ENCODE measurements at places on chromosomes 2 and 18.

GRCh38 chr2:3034856-3035255 is 342.8 kb downstream of the EIPR1 start:
- no peak for DNase-seq

DNA sequence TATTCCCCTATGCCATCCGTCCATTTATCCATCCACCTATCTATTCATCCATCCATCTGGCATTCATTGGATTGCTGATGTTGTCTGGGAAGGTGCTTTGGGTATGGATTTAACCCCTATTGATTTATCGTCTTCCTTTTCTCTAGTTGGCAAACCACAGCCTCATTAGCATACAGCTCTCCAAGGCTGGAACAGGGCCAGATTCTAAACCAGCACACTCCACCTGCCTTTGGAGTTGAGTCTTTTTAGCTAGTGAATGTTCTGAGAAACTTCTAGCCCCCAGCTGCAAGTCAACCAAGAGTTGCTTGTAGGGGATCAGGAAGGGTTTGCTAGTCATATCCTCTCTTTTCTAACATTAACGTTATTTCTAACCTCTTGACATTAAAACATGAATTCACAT is 90.7 kb downstream of the NRP2 start:
- DNase-seq, result no peak

GRCh38 chr2:55901941-55902340 is 21.6 kb downstream of the EFEMP1 start:
- DNase-seq, result no peak

DNA sequence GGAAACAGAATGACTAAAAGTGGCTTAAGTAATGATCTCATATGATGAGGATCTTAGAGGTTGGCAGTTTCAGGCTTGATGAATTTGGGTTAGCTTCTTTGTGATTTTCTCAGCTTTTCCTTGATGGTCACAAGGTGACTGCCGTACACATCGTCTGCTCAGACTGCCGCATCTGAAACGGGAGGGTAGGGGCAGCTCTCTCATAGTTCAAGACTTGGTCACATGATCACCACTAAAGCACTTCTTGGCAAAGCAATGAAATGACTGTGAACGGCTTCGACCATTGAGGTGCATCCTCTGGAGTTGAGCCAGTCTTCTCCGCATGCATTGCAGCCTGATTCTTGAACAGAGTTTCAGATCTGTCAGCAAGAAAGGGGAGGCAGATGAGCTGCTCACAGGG is 43.8 kb downstream of the LPIN1 start:
- DNase-seq, result no peak

GRCh38 chr2:119659601-119660342 is 19.2 kb upstream of the TMEM177 start:
- DNase-seq, result no peak

GRCh38 chr2:49598231-49598630 is 443.9 kb upstream of the FSHR start:
- no peak for DNase-seq

DNA sequence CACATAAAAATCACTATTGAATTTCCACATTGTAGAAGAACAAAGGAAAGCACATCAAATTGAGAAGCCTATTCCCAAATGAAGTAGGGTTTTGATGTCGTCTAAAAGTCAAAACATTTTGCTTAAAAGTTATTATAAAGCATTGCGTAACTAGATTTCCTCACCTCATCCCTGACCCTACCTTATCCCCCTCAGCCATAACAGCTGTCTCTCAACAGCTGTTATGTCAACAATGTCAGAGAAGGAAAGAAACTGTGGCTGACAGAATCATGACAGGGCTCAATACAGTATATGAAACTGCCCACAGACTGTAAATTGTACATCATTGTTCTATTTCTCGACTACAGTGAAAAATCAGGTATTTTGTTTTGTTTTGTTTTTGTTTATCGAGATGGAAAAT is 63.0 kb upstream of the ACVR1C start:
- no peak for DNase-seq

DNA sequence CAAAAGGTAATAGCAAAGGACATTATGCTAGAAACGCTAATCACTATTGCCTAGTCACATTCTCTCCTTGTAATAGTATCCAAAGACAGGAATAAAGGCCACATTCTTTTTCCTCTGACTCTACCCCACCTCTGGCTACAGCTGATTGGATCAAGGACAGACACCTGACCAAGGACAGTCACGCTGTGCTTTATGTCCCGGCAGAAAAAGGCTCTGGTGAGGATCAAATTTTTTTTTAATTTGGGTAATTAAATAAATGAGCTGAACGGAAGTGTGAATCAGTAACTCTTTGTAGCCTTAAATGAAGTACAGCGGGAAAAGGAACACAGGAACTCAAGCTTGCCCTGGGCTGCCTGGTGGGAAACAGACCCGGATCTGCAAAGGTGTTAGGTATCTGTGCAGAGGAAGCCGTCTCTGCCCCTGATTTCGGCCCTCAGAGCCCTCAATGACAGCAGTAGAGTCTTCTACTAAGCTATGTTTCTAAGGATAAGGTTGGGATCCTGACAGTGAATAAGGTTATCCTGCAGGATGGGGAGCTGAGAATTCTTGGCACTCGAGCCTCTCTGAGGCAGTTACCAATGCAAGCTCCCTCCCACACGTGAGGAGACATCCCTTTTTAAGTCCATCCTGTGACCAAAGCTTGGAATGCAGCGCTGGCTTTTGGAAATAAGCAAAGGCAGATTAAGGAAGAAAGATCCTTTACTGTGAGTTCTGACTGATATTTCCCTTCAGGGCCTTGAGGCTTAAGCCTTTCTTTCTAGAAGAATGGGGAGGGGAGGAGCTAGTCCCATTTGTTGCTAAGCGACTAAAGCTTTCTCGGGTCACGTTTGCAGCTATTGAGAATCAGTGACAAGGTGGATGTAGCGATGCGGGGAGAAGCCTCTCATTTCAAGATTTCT is 37.8 kb upstream of the IKZF2 start:
- DNase-seq, result peak; percentile 62

GRCh38 chr2:217928324-217929181 is 74.2 kb downstream of the TNS1 start:
- DNase-seq, result no peak

DNA sequence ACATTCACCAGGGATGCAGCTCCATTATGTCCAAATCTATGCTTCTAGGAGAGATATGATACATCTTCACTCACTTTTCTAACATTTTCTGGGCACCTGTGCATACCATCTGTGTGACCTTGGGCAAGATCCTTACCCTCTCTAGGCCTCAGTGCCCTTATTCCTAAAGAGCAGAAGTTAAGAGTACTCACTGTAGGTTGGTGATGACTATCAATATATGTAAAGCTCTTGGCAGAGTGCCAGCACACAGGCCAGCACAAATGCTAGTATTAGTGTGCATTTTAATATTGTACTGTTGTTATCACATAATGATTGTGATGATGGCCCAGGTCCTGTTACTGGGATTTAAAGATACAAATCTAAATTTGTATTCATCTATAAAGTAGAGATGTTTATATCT is 199.2 kb downstream of the RAD51AP2 start:
- DNase-seq, result no peak

- DNase-seq, result no peak
These were observed 136.7 kb upstream of the CWC22 start for GRCh38 chr2:180143633-180144337.

GRCh38 chr18:36732264-36732663 is 96.5 kb downstream of the TPGS2 start:
- DNase-seq, result no peak

GRCh38 chr2:120179396-120179795 is 43.8 kb downstream of the TMEM185B start:
- no peak for DNase-seq

DNA sequence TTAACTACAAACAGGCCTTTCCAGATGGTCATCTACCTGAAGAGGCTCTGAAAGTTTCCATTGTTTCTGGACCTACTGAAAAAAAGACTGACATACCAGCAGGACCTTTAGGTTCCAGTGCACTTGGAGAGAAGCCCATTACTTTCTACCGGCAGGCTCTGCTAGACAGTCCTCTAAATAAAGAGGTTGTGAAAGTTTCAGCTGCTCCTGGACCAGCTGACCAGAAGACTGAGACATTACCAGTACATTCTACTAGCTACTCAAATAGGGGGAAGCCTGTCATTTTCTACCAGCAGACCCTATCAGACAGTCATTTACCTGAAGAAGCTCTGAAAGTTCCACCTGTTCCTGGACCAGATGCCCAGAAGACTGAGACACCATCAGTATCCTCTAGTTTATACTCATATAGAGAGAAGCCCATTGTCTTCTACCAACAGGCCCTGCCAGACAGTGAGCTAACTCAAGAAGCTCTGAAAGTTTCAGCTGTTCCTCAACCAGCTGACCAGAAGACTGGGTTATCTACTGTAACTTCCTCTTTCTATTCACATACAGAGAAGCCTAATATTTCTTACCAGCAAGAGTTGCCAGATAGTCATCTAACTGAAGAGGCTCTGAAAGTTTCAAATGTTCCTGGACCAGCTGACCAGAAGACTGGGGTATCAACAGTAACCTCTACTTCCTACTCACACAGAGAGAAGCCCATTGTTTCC is 65.8 kb downstream of the ALMS1 start:
- no peak for DNase-seq

GRCh38 chr18:715626-716025 is 3.2 kb upstream of the ENOSF1 start:
- DNase-seq, result peak; percentile 31

GRCh38 chr2:237097911-237098702 is 12.4 kb downstream of the COPS8 start:
- DNase-seq, result peak; percentile 92

GRCh38 chr2:41895334-41895664 is 152.5 kb upstream of the PKDCC start:
- DNase-seq, result no peak

DNA sequence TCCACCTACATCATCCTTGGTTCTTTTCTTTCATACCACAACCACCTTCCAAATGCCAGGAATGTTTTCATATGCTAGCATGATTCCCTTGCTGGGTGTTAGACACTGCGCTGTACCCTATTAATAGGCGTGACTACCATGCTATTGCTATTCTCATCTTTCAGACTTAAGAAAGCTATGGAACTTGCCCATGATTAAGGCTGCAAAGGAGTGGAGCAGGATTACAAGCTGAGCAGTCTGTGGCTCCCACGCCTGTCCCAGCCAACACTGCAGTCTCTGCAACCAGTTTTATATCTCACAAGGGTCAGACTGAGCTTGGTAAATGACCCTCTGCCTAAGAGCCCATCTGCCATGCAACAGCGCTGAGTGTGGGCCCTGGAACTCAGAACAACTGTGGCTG is 285.7 kb upstream of the POU3F3 start:
- no peak for DNase-seq

GRCh38 chr2:193428336-193428818 is 1233.6 kb upstream of the TMEFF2 start:
- DNase-seq, result no peak

- no peak for DNase-seq
These were observed 157.8 kb downstream of the CYRIA start for GRCh38 chr2:16507655-16508489.

- DNase-seq, result no peak
These were observed 36.6 kb downstream of the GPR155 start for GRCh38 chr2:174450021-174450816.

GRCh38 chr2:65476778-65477177 is 44.4 kb upstream of the SPRED2 start:
- no peak for DNase-seq

GRCh38 chr18:12645751-12646203 is 12.1 kb downstream of the SPIRE1 start:
- DNase-seq, result no peak

DNA sequence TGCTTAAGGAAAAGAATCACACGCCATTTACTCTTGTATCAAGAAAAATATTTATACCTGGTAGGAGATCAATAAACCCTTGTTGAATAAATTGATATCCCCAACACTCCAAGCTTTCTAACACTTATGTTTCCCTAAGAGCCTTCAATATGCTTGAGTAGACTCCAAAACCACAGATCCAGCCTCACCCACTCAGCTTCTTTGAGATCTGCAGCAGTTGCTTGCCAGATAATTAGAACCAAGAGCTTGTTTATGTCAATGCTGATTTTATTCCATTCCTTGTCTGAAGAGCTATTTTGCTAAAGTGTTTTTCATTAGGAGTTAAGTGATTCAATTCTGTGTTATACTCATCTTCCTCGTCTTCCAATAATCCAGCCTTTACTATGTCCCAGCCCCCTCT is 26.3 kb upstream of the CRIM1 start:
- DNase-seq, result no peak

DNA sequence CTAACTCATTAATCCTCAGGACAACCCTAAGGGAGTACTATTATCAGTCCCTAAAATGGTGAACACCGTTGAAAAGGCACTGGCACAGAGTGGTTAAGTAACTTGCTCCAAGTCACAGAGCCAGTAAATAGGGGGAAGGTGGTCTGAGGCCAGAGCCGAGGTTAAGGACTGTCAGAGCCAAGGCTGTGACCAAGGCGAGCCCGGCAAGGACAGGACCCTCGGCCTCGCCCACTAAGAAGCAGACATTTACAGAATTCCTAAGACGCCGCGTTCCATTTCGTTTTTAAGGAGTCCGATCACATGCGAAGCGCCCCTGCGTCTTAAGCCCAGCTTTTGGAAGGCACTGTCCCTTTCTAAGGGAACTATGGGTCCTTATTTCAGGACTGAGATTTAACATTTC is 1.1 kb downstream of the PDIA6 start:
- DNase-seq, result no peak

DNA sequence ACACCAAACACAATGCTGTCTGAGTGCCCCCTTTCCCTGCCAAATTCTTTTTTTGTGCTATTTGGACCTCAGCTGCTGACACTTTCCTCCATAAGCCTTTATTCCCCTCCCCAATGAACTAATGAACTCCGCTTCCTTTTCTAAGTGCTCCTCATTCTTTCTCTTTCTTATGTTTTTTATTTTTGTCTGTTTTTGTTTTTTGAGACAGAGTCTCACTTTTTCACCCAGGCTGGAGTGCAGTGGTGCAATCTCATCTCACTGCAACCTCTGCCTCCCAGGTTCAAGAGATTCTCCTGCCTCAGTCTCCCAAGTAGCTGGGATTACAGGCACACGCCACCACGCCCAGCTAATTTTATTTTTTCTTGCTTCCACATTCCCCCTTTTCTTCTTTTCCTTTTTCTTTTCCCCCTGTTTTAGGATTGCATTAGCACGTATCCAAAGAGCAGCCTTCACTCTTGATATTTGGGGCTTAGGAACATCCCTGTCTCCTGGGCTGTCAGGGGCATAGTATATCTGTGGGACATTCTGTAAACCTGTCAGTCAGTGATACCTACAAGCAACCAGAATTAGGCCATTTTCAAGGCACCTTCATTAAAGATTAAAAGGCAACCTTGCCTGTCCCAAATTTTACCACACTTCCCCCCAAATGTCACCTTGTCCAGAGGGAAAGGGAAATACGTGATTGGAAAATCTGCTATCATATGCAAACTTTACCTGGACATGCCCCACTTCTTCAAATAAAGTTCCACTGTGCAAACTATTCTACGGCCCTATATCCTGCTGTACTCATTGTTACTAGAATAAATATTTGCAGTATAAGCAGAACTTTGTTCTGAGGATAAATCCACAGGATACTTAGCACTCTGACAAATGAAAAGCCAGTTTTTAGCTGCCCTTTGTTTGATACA is 65.1 kb upstream of the ACSL3 start:
- no peak for DNase-seq

- no peak for DNase-seq
These were observed 195.8 kb upstream of the TNP1 start for GRCh38 chr2:217055624-217056023.

Data from amniotic stem cell (primary cell).